ENCODE measurements at places on chromosomes 1 and 21. TPM values are rescaled to one million over a fixed set of nuclear protein-coding genes. Genes with fewer than 3 reads are reported as not detected.

The SPATA1 gene
- 1.8 TPM for total RNA-seq

The PBX1 gene
- 92.6 TPM for total RNA-seq

DNA sequence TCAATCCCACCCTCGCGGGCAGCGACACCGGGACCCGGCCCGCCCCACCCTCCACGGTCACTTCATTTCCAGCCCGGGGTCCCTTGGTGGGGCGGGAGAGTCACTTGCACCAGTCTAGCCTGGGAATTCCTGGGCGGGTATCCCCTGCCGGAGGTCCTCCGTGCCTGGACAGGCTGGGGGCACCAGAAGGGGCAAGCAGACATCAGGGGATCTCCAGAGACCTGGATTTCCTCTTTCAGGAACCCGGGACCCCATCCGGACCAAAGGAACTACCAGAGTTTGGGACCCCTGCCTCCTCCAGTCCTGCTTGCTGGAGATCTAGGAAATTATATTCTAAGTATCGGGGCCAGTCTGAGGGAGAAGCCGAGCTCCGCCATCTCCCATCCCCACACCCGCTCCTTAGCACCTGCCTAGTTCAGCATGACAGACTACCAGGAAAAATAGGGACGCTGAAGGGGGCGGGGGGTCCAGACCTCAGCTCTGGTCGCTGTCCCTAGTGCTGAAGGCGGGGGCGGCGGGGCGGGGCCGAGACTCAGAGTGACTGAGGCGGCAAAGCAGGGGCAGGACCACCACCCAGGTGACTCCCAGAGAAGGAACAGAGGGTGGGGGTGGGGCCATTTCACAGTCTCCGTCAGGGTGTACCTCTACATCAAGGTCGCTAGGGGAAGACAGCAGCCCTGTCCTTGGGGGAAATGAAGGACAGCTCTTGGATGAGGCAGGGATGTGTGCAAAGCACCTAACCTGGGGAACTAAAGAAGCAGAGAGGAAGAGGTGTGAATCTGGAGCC is 832 bp downstream of the HCN3 start:
- DNase-seq: peak; percentile 98

DNA sequence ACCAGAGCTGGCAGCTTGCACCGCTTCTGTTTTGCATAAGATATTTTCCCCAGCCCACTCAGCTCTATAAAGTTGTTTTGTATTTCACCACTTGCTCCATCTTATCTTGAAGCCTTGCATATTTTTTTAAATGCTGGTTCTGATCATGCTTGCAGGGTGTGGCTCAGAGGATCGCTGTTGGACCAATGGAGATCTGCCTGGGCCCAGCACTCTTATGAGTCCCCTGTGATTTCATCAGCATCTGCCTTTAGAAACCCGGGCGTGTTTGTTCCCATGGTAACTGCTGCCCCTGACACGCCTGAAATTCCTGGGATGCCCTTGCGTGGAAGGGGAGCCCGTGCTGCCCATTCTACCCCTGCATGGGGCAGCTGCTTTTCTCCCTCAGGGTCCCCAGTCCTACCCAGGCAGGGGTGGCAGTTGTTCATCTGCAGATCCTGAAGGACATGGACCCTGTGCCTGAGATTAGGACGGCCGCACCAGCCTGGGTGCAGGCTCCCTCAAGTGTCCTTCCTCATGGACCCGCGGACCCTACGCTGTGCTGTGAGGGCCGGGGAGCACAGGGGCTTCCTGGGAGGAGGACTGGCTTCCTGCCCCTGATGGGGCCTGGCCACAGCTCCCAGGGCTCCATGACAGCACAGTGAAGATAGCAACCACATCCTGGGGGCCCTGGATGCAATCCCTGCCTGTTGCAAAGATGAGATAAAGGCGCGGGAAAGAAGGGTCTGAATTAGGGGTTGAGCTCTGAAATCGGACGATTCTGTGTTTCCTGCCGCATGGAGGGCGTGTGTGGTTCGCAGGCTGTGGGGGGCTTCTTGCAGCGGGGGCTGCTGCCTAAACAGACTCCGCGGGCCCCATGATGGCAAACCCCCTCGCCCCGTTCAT is 226.5 kb downstream of the SDCCAG8 start:
- DNase-seq: peak; percentile 68

GRCh38 chr21:41993744-41994143 is 16.4 kb downstream of the ZBTB21 start:
- DNase-seq: no peak

- no peak for DNase-seq
Observed at GRCh38 chr1:154476791-154477190, 25.2 kb upstream of the TDRD10 start.

DNA sequence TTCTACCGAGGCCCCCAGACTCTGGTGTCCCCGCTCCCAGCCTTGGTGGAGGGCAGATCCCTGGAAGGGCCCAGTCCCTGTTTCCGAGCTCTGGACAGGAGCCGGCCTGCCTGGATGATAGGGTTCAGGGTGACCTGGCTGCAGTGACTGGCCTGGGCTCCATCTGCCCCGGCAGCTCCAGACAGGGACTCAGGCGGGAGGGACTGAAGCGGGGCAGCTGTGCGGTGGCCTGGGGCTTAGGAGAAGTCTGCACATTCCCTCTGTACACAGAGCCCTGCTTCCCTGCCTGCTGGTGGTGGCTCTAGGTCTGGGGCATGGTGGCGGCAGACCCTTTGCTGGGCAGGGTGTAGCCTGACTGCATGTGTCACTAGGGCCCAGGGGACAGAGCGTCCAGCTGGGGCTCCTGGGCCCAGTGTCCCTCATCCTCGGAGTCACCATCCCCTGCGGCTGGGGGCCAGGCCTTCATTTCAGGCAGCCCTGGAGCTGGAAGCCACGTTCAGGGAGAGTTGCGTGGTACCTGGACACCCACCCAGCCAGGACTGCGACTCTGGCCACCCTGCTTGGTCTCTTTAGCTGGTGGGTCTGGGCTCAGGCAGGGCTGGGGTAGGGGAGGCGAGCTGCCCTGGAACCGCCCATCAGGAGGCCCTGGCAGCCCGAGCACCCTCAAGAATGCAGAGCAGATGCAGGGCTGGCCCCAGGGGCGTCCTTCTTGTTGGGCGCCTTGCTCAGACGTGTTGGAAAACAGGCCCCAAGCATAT is 9.6 kb downstream of the ARHGEF16 start:
- DNase-seq: no peak

DNA sequence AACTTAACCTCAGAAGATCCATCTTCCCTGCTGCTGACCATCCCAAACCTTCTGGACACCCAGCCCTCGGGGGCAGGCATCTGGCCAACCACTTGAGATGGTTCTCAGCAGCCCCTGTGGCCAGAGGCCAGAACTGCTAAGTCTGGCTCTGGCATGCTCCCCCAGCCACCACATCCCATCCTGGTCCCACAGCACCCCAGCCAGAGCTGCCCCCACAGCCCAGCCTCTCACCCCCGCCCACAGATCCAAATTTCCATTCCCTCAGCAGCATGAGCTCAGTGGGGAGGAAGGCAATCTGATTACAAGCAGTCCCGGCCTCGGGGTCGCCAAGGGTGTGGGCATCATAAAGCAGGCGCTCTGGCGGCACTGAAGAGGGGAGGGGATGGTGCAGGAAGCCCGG is 45.6 kb downstream of the GLIS1 start:
- DNase-seq: peak; percentile 69

DNA sequence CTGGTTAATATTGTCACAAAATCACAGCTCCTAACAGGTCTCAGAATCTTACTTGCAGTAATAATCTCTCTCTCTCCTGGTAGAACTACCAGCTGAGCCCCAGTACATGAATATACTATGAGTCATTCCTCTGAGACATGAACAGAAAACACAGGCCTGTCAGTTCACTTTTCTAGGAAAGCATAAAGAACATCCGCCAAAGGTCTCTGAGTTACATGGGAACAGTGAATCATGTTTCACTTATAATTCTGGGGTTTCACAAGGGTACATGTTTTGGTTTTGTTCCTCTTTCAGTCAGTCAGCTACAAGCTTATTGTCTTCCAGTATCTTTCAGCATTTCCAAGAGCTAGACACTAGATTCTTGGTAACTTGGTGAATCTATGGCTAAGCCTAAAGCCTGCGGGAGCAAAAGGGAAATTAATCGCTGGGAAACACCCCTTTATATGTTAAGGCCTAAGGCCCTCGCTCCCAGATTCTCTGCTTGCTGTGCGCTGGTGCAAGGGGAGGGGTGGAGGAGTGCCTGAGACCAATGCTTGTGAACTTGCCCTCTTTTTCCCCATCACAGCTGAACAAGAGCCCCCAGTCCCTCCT is 31.7 kb downstream of the IFNGR2 start:
- no peak for DNase-seq

DNA sequence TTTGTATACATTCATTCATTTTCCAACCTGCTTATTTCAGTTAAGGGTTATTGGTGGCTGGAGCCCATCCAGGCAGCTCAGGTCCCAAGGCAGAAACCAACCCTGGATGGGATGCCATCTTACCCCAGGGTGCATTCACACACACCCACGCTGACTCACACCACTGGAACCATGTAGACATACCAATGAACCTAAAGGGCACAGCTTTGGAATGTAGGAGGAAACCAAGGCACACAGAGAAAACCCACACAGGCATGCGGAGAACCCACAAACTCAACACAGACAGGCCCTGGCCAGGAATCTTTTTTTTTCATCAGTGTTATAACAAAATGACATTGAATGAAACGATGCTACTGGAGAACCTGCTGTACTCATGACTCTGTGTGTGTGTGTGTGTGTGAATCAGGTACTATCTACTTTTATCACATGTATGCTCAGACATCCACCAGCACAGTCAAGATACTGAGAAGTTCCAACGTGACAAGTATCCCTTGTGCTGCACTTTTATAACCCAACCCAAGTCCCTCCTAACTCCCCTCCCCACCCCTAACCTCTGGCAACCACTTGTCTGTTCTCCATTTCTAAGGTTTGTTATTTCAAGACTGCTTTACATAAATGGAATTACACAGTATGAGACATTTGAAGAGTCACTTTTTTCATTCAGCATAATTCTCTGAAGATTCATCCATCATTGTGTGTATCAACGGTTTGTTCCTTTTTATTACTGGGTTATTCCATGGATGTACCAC is 286.8 kb upstream of the PLD5 start:
- DNase-seq: no peak

DNA sequence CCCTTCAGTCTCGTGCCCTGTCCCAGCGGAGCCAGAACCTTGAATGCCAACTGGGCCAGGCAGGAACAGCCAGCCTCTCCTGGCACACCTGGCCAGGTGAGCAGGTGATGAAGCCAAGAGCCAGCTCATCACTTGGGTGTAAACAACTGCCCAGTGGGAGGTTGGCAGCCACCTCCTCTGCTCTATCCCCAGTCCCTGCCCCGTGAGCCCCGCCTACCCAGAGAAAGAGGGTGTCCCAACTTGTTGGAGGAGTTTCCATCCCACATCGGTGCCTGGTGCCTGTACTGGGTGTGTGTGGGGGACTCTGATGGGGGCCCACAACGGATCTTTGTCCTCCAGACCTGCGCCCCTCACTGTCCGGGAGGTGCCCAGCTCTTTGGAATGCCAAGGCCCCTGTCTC is 17.8 kb upstream of the FAM131C start:
- DNase-seq: no peak

Data from H7 (cell line).